ENCODE measurements at places on chromosomes 12 and 14. TPM values are rescaled to one million over a fixed set of nuclear protein-coding genes. Genes with fewer than 3 reads are reported as not detected.

Gene CCDC92
- 20.2 TPM for polyA plus RNA-seq

Gene IL25
- polyA plus RNA-seq = not detected

Gene BCAT1
- 2.1 TPM for polyA plus RNA-seq

Gene AHNAK2
- polyA plus RNA-seq = 1.8 TPM

Gene FAM90A1
- 0.33 TPM for polyA plus RNA-seq
